ENCODE measurements at places on chromosomes 11 and 22.

DNA sequence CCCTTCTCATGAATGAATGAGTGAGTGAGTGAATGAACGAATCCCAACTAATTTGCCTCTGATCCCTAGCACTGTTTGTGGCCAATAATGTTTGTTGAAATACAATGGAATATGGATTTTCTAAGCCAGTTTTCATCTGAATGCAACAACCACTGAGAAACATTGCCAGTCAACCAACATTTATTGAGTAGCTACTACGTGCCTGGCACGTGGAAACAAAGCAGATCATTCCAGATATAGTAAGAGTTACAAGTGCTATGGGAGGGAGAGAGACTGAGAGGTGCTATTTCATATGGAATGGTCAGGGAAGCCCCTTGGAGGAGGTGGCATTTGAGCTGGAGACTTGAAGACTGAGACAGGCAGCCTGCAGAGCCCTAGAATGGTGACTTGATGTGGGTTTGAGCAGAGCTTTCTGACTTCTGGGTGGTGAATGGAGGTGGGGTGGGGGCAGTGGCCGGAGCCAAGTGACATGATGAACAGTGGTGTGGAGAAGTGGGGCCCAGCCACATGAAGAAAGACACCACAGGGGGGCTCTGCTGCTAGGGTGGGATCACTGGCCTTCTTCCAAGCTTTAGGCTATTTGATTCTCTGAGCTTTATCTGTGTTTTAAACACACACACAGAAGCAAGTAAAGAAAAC lies 35.1 kb upstream of the SMTN start:
- no peak for DNase-seq

- DNase-seq = no peak
Measured at GRCh38 chr22:25510876-25511275, 53.6 kb upstream of the GRK3 start.

- DNase-seq = no peak
Measured at GRCh38 chr22:26770624-26771023, 113.2 kb downstream of the MIAT start.

DNA sequence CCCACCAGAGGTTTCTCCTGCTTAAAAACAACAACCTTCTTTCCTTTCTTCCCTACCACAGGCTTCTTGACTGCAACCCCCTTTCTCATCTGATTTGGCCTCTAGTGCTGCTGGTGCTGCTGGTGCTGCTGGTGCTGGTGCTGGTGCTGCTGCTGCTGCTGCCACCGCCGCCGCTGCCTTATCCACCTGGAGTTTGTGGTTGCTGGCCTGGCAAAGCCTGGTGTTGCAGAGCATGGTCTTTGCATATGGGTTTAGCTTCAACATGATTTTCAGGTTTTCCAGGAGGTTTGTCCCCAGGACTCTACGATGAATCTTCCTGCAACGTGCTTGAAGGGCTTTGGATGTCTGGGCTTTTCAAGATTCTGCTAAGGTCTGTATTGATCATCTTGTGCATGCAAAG lies 49.7 kb downstream of the MRTFA start:
- no peak for DNase-seq

DNA sequence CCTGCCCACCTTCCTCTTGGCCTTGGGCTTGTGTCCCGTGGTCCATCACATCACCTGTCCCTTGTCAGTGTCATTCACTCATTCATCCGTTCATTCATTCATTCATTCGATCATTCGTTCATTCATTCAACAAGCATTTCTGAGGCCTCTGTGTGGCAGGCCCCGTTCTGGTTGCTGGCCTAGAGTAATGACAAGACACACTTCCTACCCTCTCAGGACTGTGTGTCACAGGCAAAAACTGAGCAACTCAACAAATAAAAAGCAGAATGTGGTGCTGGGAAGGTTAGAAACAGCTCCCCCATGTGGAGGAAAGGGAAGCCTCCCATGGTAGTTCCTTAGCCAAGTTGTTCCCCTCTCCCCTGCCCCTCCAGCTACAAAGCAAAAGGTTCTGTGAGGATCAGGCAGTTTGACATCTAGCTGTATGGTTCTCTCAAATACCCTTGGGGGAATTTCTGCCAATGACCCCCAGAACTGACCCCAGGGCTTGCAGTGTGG lies 1.6 kb upstream of the OMP start:
- peak; percentile 29 for DNase-seq

- DNase-seq = no peak
Measured at GRCh38 chr11:35031867-35032266, 107.1 kb upstream of the CD44 start.

DNA sequence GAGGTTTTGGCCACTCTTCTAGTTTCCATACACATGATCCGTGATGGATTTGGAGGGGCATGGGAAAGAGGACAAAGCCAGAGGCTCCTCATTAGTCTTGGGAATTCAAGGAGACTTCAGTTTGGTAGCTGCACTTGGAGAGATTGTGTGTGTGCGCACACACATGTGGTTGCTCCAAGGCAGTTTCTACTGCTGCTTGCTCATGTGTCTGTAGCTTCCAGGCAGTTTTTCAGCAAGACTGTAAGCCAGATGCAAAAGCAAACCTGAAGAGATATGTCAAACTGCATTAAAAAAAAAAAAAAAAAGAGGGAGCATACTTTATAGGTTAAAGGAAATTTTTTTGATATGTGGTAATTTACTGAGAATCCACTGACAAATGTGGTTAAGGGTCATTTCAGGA lies 95.7 kb downstream of the OSBP2 start:
- no peak for DNase-seq

DNA sequence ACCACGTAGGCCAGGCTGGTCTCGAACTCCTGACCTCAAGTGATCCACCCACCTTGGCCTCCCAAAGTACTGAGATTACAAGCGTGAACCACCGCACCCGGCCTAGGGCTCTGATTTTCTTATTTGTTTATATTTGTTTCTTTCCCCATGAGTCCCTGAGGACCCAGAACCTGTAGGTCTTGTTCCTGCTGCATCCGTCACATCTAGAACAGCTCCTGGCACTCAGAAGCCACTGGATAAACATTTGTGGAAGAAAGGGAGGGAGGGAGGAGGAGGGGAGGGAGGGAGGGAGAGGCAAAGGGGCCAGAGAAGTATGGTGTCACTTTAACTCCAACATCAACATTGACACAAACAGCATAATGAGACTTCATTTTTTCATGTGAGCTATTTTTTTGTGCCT lies 67.7 kb downstream of the CELSR1 start:
- no peak for DNase-seq

GRCh38 chr22:43743131-43743530 lies 69.0 kb downstream of the EFCAB6 start:
- DNase-seq = peak; percentile 27

DNA sequence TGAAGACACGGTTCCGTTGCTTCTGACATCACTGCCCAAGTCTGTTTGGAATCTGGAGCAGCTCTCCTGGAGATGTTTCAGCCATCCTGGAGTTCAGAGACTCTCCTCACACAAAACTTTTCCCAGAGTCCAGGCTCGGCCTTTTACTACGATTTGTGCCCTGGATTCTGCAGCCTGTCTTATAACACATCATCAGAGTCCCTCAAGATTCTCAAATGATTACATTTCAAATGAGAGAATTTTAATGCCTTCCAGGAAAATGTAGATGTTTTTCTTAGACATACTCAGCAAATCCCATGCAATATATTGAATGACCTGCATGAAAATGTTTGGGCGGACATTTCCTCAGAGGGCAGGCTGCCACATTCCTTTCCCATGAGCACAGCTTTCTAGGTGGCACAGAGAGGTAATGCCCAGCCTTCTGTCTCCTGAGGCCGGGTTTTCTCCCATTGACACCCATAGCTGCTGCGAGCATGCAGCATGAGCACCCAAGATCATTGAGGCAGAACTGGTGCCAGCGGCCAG lies 129.1 kb downstream of the SNX19 start:
- no peak for DNase-seq

- no peak for DNase-seq
Measured at GRCh38 chr22:38865201-38866023, 6.6 kb downstream of the CBX6 start.

DNA sequence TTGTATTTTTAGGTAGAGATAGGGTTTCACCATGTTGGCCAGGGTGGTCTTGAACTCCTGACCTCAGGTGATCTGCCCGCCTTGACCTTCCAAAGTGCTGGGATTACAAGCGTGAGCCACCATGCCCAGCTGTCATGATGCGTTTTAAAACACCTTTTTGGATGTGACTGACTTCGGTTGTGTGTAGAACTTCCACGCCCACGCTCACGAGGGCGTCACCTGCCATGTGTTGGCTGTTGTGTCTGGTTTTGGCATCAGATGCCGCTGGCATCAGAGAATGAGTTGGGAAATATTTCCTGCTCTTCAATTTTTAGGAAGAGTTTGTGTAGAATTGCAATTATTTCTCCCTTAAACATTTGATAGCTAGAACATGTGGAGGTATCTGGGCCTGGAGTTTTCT lies 109.1 kb downstream of the KCNQ1 start:
- DNase-seq = no peak

DNA sequence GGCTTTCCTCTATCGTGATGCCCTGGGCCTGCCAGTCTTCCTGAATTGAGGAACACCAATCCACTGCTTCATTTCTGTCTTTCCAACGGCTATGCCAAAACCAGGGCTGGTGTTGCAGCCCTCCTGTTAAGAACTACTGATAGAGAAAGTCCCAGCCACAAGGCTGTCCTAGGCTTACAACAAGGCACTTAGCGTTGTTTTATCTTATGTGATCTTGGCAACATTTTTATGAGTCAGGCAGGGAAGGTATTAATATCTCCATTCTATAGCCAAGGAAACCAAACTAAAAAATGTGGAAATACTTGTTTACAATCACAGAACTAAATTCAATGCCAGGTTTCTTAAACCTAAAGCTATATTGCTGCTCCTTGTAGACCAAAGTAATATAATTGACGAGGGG lies 89.9 kb upstream of the AMOTL1 start:
- no peak for DNase-seq

DNA sequence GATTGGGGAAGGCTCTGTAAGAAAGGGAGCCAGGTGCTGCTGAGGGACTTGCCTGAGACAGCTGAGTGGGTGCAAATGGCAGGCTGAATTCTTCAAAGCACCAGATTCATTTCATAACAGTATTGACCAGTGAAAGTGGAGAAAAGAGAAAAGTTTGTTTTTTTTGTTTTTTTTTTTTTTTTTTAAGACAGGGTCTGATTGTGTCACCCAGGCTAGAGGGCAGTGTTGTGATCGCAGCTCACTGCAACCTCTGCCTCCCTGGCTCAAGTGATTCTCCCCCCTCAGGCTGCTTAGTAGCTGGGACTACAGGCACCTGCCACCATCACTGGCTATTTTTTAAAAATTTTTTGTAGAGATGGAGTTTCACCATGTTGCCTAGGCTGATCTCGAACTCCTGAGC lies 494.0 kb downstream of the MIAT start:
- DNase-seq = no peak

DNA sequence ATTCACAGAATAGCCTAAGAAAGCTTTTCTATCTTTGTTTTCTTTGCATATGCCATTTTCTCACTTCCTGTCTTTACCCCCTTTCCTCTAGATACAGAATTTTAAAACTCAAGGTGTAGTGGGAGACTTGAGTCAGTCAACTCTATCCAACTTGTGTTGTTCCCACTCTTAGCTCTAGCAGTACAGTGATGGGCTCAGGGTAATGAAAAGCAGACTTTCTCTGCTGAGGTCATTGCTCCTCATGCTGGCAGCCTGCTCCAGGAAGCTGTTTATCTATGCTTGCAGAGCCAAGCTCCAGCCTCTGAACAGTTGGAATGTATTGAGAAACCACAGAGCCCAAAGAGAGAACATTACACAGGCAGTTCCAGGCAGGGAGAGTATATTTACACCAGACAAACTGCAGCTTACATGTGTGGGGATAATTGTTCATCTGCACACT lies 68.1 kb downstream of the CSTPP1 start:
- DNase-seq = peak; percentile 65

- peak; percentile 95 for DNase-seq
Measured at GRCh38 chr11:57667736-57668433, at the start of gene ZDHHC5. Gene ZDHHC5 (plus strand): TSS chr11:57668114. CDS start chr11:57673091, 4,977 bp downstream.

- DNase-seq = no peak
Measured at GRCh38 chr11:16958833-16959232, 55.4 kb downstream of the PLEKHA7 start.

- no peak for DNase-seq
Measured at GRCh38 chr11:11039208-11039965, 181.5 kb upstream of the ZBED5 start.

- peak; percentile 86 for DNase-seq
Measured at GRCh38 chr22:42688241-42689211, 32.1 kb downstream of the A4GALT start.

- DNase-seq = peak; percentile 34
Measured at GRCh38 chr22:42356533-42356932, 75.7 kb downstream of the NFAM1 start.

GRCh38 chr11:83156996-83157593 lies at the start of gene PCF11:
Gene PCF11 (plus strand): TSS chr11:83157131. CDS start chr11:83157440, 309 bp downstream.
- no peak for DNase-seq

- no peak for DNase-seq
Measured at GRCh38 chr22:46275455-46276122, 7.8 kb downstream of the TTC38 start.

DNA sequence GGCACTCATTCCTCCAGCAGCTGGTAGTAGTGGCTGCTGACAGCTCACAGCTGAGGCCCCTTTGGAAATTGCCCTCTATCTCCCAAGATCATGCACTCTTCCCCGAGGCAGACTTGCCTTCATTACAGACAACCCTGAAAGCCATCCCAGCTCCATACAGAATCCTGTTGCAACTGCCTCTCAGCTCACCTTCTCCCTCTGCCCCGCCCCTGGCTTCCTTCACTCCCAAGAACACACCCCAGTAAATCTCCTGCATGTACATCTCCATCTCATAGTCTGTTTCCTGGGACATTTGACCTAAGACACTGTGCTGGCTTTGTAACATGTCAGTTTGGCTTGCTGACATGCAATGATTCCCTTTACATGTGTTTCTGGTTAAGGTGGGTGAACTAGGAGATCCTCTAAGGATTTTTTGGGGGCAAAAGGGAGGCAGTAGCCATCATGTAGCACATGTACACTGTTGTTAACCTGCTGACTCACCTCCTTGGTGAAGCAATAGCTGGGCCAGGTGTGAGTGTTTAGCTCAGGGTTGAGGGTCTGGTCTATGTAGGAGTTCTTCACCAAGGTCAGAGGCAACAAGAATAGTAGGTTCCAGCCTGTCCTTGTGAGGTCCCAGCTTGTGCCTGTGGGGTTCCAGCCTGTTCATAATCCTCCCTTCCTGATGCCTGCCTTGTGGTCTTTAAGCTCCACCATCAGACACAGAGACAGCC lies 179.6 kb downstream of the CSNK2A3 start:
- no peak for DNase-seq

DNA sequence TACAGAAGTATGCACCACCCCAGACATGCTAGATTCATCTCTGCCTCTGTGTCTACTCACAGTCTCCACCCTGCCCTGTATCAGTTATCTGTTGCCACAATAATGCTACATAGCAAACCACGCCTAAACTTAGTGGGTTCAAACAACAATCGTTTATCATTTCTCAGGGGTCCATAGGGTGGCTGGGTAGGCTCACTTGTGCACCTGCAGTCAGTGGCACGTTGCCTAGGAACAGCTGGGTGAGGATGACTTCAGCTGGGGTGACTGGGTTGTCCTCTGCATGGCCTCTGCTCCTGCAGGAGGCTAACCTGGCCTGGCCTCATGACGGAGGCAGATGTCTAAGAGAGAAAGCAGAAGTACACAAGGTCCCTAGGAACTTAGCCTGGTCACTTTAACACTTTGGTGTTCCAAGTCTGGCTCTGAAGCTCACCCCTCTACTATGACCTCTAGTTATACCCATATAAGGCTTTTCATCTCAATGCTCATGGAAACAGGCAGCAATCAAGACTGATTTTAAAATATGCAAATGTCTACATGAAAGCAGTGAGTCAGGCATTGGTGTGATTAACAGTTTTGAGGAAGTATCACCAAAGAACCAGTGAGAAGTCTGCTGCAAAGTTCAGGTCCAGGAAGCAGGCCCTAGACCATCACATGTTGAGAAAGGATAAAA lies 10.7 kb downstream of the OLFML1 start:
- no peak for DNase-seq

- DNase-seq = no peak
Measured at GRCh38 chr11:10385696-10386095, 69.4 kb upstream of the AMPD3 start.
